Upper lobe of right lung (tissue), 1 donor: ENCODE measurements at places on chromosomes 3 and 15.

- no peak for DNase-seq
- H3K4me1 ChIP-seq, result peaks cover 13% of the 10 kb centered on the region
- no peaks in the 10 kb centered on the region for H3K27me3 ChIP-seq
- H3K4me3 ChIP-seq, result peak within 1 kb of the TSS; percentile 69
- H3K36me3 ChIP-seq, result no peaks in the 10 kb centered on the region
- peak within 1 kb of the TSS; percentile 66 for H3K27ac ChIP-seq
Observed at GRCh38 chr3:143847787-143848631, at the start of gene SLC9A9. Gene SLC9A9 (minus strand): TSS chr3:143848468. CDS start chr3:143848322, 146 bp downstream.

GRCh38 chr15:74208496-74208895 lies 5.9 kb upstream of the STRA6 start:
- no peaks in the 10 kb centered on the region for H3K36me3 ChIP-seq
- DNase-seq, result no peak
- H3K4me1 ChIP-seq, result no peaks in the 10 kb centered on the region

DNA sequence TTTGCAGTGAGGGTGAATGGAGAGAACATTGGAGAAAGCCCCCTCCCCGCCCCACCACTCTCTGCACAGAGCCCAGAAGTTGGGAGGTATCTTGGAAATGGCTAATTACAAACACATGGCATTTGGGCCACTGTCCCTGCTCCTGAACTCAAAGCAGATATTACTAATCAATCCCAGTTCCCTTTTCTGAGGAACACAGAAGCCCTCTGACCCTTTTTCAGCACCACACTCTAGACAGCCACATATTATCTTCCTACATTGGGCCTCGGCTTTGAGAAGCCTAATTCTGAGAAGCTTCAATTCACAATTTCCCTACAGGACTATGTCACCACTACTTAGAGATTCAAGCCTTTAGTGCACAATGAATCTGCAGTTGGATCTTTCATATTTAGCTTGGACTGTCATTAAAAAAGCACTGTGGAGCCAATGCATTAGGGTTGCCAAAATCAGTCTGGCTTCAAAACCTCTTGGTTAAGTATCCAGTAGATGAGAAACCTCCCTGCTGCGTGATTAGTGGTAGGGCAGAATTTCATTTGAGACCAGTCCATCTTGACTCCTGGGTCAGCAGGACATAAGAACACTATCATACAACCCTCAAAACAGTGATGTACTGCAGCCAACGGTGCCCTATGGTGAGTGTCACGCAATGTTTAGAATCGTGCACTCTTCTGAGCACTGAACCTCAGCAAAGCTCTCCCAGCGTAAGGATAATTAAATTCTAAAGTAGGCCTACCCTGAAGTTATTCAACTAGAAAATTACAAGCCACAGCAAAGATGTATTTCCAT lies 26.1 kb downstream of the MGLL start:
- DNase-seq, result no peak
- H3K4me1 ChIP-seq, result peaks cover 14% of the 10 kb centered on the region
- H3K36me3 ChIP-seq, result peaks cover 11% of the 10 kb centered on the region
- no peak overlapping the region for H3K4me3 ChIP-seq
- no peaks in the 10 kb centered on the region for H3K27me3 ChIP-seq
- no peak overlapping the region for H3K27ac ChIP-seq

DNA sequence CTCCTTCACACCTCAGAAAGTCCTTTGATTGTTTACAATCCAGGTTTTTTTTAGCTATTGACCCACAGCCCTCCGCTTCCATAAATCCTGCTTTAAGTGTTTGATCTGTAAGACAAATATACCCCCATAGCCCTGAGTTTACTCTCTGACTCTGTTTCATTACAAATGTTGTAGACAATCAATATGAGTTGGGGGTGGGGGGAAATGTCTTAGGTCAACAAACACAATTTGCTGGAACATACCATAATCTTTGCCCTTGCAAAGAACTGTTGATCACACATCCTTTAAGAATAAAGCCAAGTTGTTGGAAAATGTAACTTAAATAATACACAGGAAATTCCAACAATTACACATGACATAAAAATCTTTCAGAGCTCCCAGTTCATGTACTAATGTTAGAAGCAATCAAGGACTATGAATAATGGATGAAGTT lies 301.8 kb upstream of the SEMA6D start:
- no peak overlapping the region for H3K4me3 ChIP-seq
- H3K27me3 ChIP-seq, result no peaks in the 10 kb centered on the region
- no peak for DNase-seq
- H3K36me3 ChIP-seq, result no peaks in the 10 kb centered on the region

- no peak overlapping the region for H3K27ac ChIP-seq
- H3K27me3 ChIP-seq, result no peaks in the 10 kb centered on the region
- H3K36me3 ChIP-seq, result peaks cover 88% of the 10 kb centered on the region
- no peak overlapping the region for H3K4me3 ChIP-seq
- DNase-seq, result no peak
Observed at GRCh38 chr3:14482271-14482721, 57.8 kb downstream of the GRIP2 start.

DNA sequence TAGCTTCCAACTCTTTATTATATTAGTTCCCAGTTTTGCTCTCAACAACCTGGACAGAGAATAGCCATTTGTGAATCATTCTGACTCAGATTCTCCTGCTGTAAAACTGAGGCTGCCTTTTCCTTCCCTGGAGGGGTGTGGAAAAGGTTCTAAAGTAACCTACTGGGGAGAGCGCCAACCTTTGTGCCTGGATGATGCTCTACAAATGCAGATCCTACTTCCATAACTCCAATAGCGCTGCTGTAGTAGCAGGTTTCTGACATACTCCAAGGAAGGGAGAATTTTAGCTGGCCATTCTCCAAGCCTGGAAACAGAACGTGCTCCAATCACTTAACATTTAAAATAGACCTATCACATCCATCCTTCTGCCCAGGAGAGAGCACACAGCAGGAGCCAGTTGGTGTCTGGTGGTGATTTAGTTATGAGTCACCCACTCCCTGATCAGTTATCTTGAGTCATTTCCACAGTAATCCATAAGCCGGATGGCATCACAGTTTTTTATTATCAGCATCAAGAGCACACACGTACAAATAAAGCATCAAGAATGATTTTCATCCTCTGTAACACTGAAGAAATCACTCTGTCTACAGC lies 38.3 kb downstream of the MYH15 start:
- H3K4me3 ChIP-seq, result no peak overlapping the region
- no peaks in the 10 kb centered on the region for H3K27me3 ChIP-seq
- no peaks in the 10 kb centered on the region for H3K36me3 ChIP-seq
- no peak for DNase-seq
- no peaks in the 10 kb centered on the region for H3K4me1 ChIP-seq
- no peak overlapping the region for H3K27ac ChIP-seq

GRCh38 chr3:86867982-86868381 lies 123.0 kb downstream of the VGLL3 start:
- H3K4me1 ChIP-seq, result no peaks in the 10 kb centered on the region
- H3K27me3 ChIP-seq, result no peaks in the 10 kb centered on the region
- no peak for DNase-seq
- H3K4me3 ChIP-seq, result no peak overlapping the region
- no peaks in the 10 kb centered on the region for H3K36me3 ChIP-seq
- H3K27ac ChIP-seq, result no peak overlapping the region

GRCh38 chr3:124620600-124621063 lies 109.6 kb upstream of the UMPS start:
- H3K27me3 ChIP-seq, result no peaks in the 10 kb centered on the region
- H3K4me3 ChIP-seq, result no peak overlapping the region
- DNase-seq, result no peak
- H3K27ac ChIP-seq, result no peak overlapping the region

- no peaks in the 10 kb centered on the region for H3K36me3 ChIP-seq
- no peak overlapping the region for H3K4me3 ChIP-seq
- no peak overlapping the region for H3K27ac ChIP-seq
- DNase-seq, result no peak
Observed at GRCh38 chr3:143221446-143221845, 101.9 kb downstream of the CHST2 start.

DNA sequence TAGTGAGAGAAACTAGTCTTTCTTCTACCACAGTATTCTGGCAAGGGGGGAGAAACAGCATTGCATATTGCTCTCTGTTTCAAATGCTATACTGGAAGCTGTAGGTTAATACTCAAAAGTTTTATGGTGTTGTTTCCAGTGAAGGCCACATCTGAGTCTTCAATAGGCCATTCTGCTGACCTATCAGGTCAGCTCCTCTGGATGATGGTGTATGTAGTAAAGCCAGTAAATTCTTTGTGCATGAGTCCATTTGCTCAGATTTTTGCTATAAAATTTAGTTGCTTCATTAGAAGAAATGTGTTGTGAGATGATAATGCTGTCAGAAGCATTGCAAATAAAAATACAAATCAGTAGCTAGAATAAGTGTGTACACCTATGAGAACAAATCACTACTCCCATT lies 64.9 kb upstream of the RBMS3 start:
- no peak for DNase-seq
- no peak overlapping the region for H3K4me3 ChIP-seq

DNA sequence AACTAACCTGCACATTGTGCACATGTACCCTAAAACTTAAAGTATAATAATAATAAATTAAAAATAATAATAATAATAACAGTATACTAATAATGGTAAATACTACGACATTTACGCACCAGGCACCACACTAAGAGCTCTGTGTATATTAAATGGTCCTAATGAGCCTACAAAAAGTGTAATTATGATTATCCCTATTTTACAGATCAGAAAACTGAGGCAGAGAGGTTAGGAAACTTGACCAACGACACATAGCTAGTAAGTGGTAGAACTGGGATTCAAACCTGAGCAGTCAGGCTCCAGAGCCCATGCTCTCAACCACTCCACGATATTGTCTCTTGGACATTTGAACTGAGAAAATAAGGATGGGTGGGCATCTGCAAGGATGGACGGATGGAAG lies 15.0 kb downstream of the KIF7 start:
- no peak overlapping the region for H3K4me3 ChIP-seq
- no peak overlapping the region for H3K27ac ChIP-seq
- no peaks in the 10 kb centered on the region for H3K4me1 ChIP-seq
- no peaks in the 10 kb centered on the region for H3K27me3 ChIP-seq
- DNase-seq, result no peak
- H3K36me3 ChIP-seq, result no peaks in the 10 kb centered on the region

DNA sequence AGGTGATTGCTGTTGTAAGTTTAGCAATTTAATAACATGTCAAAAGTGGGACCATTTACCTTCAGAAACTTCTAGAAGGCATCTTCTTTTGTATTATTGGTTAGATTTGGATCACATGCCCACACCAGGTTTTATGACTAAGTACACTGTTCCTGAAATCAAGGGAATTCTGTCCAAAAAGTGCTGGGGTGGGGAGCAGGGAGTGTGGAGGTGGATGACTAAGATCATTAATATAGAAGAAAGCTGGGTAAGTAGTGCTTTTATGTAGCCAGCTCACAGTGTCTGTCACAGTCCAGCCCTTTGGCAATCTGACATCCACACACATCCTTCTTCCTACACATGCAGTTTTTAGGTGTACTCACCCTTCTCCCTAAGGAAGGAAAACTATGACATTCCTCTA lies 120.0 kb downstream of the TMCO5A start:
- no peaks in the 10 kb centered on the region for H3K36me3 ChIP-seq
- no peak overlapping the region for H3K27ac ChIP-seq
- peaks cover 6% of the 10 kb centered on the region for H3K4me1 ChIP-seq

GRCh38 chr3:58991026-58991425 lies 58.8 kb downstream of the CFAP20DC start:
- no peaks in the 10 kb centered on the region for H3K4me1 ChIP-seq
- H3K27me3 ChIP-seq, result no peaks in the 10 kb centered on the region
- H3K36me3 ChIP-seq, result no peaks in the 10 kb centered on the region
- no peak overlapping the region for H3K27ac ChIP-seq
- no peak for DNase-seq
- no peak overlapping the region for H3K4me3 ChIP-seq

GRCh38 chr3:164233951-164234350 lies 844.3 kb downstream of the SI start:
- H3K27me3 ChIP-seq, result no peaks in the 10 kb centered on the region
- no peak overlapping the region for H3K4me3 ChIP-seq
- H3K4me1 ChIP-seq, result no peaks in the 10 kb centered on the region
- H3K36me3 ChIP-seq, result no peaks in the 10 kb centered on the region
- DNase-seq, result no peak
- H3K27ac ChIP-seq, result no peak overlapping the region

GRCh38 chr15:79721256-79721655 lies 175.6 kb downstream of the MTHFS start:
- no peaks in the 10 kb centered on the region for H3K27me3 ChIP-seq
- no peak overlapping the region for H3K4me3 ChIP-seq
- H3K36me3 ChIP-seq, result no peaks in the 10 kb centered on the region
- DNase-seq, result no peak

DNA sequence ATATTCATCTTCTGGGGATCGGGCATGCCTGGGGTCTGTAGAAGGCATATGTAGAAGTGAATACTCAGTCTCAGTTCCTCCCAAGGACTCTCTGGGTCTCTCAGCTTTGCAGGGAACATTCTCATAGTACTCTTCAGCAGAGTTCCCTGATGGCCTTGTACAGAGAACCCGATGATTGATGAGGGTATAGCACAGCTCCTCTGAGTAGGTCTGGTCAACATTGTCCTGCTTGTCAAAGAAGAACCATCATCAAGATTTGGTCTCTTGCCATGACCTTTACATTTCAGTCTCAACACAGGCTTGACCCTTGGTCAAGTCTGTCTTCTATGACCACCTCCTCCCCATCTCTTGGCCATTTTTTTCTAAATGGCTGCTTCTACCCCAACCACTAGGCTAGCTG lies 9.5 kb downstream of the GCSAM start:
- H3K4me1 ChIP-seq, result no peaks in the 10 kb centered on the region
- H3K27me3 ChIP-seq, result no peaks in the 10 kb centered on the region
- no peak for DNase-seq
- H3K4me3 ChIP-seq, result no peak overlapping the region
- H3K27ac ChIP-seq, result no peak overlapping the region

- H3K36me3 ChIP-seq, result no peaks in the 10 kb centered on the region
- no peak for DNase-seq
- H3K27ac ChIP-seq, result no peak overlapping the region
- H3K27me3 ChIP-seq, result no peaks in the 10 kb centered on the region
- H3K4me1 ChIP-seq, result no peaks in the 10 kb centered on the region
Observed at GRCh38 chr3:130374033-130374432, 28.6 kb downstream of the COL6A5 start.

GRCh38 chr15:79887054-79887930 lies 9.5 kb downstream of the MTHFS start:
- H3K4me1 ChIP-seq, result no peaks in the 10 kb centered on the region
- no peak for DNase-seq

DNA sequence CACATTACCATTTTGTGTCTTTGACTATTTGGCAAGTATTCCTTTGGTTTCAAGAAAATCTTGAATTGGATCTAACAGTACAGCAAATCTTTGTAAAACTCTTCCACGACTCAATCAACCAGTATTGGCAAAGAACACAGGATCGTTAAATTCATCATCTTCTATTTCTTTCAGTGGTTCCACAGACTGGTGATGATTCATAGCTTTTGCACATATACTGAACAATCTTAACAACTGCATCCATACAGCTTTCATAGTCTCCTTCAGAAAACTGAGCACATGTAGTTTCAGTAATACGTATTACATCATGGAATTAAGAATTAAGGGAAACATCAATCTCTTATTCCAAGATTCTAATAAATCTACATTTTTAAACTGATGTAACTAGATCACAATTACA lies 91.6 kb upstream of the LIPC start:
- H3K4me1 ChIP-seq, result no peaks in the 10 kb centered on the region
- H3K27ac ChIP-seq, result no peak overlapping the region
- no peak for DNase-seq
- H3K36me3 ChIP-seq, result no peaks in the 10 kb centered on the region
- H3K27me3 ChIP-seq, result no peaks in the 10 kb centered on the region

- peaks cover 13% of the 10 kb centered on the region for H3K4me1 ChIP-seq
- no peaks in the 10 kb centered on the region for H3K27me3 ChIP-seq
- DNase-seq, result no peak
- H3K36me3 ChIP-seq, result no peaks in the 10 kb centered on the region
- H3K27ac ChIP-seq, result no peak overlapping the region
Observed at GRCh38 chr3:43378066-43378935, 92.0 kb downstream of the SNRK start.
